HS-27A (cell line): ENCODE measurements at places on chromosomes 5 and 9.

- DNase-seq = no peak
Measured at GRCh38 chr9:4936277-4936676, 48.8 kb upstream of the JAK2 start.

- no peak for DNase-seq
Measured at GRCh38 chr9:97980918-97981845, 2.0 kb upstream of the ANP32B start.

DNA sequence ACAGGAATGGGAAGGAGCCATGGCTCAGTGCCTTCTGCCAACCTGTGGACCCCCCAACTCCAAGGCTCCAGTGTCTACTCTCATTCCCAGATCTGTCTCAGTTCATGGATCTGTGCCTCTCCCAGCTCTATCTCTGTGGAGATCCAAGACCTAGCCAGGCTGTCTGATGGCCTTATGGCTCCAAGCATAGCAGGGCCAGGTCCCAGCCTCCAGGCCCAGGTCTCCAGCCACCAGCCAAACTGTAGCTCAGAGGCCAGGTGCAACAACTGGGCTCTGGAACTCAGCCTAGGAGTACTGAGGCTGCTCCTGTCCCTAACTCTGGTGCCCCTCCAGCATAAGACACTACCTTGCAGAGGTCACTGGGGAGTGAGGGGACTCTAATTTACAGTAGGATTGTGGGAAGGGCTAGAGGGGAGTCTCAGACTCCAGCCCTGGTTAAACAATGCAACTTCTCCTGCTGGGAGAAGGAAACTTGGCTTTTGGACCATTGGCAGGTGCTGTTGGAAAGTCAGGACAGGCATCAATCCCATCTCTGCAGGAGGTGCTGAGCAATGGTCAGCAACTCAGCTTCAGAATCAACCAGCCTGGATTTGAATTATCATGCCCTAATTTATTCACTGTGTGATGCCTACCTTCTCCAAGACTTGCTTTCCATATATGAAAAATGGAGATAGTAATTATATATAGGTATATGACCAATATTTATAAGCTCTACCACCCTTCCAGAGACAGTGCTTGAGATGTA, 63.0 kb downstream of the PCDH1 start:
- DNase-seq = no peak

DNA sequence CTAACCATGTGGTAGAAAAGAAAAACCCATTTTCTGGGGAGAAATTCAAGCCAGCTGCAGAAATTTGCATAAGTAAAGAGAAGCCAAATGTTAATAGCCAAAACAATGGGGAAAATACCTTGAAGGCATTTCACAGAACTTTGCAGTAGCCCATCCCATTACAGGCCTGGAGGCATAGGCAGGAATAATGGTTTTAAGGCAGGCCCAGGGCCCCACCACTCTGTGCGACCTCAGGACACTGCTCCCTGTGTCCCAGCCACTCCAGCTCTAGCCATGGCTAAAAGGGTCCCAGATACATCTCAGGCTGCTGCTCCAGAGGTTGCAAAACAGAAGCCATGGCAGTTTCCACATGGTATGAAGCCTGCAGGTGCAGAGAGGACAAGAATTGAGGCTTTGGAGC, 253.3 kb downstream of the CTNND2 start:
- DNase-seq = no peak

DNA sequence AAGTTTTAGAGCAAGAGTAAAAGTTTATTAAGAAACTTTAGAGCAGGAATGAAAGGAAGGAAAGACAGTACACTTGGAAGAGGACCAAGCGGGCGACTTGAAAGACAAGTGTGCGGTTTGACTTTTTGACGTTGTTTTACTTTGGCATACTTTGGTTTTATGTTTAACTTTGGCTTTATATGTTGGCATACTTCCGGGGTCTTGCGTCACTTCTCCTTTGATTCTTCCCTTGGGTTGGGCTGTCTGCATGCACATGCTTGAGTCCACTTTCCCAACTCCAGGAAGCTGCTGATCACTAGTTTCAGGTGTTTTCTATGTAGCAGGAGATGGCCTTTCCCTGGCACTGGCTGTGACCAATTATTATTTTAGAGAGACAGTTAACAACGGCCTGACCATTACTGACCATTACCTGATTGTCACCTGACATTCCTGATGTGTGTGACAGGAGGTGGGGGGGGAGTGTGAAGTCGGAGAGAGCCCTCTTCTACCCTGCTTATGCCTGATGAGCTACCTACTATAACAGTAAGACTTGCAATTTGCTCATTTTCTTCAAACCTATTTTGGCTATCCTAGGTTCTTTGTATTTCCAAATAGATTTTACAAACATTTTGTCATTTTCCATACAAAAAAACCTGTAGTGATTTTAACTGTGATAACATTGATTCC, 45.5 kb downstream of the TNFSF8 start:
- no peak for DNase-seq

DNA sequence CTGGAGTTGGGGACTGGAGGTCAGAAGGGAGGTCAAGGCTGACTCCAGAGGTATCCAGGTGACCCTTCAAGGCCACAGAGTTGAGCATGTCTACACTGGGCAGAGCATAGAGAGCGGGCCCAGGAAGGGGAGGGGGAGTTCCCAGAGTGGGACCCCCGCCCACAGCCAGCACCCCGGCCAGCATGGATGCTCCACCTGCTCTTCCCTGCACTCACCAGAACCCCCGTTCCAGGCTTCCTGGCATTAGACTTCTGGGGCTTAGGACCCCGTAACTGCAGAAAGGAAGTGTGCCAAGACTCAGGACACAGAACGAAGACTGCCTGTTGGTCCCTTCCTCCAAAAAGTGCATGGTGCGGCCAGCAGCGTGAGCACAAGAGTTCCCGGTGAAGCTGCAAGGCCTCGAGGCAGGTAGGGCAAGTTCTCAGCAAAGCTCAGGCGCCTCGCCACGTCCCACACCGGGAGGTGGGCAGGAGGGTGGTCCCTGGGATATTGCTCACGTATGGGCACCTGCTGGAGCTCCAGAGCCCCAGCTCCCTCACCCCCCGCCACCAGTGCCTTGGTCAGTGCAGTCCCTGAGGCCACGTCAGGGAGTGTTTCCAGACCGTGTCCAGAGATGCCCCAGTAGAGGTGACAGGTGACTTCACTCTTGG, 13.8 kb downstream of the ABO start:
- DNase-seq = no peak

DNA sequence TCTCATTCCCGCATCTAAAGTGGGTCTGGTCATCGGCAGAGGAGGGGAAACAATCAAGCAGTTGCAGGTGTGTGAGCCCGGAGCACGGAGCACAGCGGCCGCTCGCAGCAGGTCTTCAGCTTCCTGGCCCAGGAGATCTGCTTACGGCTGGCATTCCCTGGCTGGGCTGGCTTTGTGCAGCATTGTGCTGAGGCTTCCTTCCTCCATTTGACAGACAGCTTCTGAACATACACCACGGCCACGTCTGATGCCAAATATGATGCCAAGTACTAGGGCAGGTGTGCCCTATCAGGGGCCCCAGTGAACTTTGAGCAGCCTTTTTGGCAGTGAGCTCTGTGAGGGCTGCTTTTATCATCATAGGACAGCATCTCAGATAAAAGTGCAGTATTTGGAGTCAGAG, 37.1 kb downstream of the FUBP3 start:
- DNase-seq = no peak

- no peak for DNase-seq
Measured at GRCh38 chr5:151026679-151027078, 6.3 kb downstream of the GPX3 start.

DNA sequence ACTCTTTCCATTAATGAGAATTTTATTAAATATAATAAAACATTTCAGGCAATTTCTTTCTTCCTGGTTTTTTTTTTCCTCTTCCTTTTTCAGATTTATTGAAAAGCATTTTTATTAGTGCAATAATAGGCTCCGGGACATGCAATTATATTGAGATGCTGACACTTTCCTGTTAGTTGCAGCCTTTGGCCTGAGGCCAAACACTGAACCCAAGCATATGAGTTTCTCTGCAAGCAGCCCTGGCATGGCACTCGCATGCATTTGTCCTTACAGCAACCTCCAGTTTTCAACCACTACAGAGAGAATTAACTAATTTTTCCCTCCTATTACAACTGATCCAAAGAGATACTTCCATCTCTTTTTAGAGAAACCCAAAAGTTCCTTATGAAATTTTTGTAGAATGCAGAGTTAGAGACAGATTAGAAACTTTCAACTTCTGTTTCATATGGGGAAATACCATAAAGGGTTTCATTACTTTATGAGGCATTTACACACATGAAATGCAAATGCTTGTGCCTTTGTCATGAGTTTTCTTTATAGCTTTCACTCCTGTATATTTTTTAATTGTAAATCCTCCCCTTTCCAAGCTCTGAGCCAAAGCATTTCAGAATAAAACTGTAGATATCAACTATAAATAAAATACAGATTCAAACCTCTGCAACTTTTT, 183.0 kb downstream of the CETN3 start:
- no peak for DNase-seq

DNA sequence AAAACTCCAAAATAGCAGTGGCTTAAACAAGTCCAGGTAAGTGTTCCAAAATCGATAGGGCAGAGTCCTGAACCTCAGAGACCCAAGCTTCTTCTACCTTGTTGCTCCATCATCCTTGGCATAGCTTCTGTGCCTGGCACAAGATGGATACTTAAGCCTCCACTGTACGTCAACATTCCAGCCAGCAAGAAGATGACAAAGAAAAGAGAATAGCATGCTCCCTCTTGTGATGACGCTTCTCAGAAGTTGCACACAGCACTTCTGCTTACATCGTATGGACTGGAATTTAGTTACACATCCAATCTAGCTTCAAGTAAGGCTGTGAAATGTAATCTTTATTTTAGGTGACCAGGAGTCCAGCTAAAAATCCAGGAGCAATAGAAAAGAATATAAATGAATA, 227.4 kb downstream of the ESM1 start:
- no peak for DNase-seq

GRCh38 chr5:61603211-61603908, 271.3 kb downstream of the ZSWIM6 start:
- no peak for DNase-seq

GRCh38 chr9:114291064-114291474, 31.8 kb upstream of the ORM1 start:
- peak; percentile 24 for DNase-seq

GRCh38 chr9:136045595-136046553, 49.2 kb downstream of the NACC2 start:
- no peak for DNase-seq

GRCh38 chr9:72882117-72882775, 70.6 kb downstream of the ALDH1A1 start:
- no peak for DNase-seq

GRCh38 chr9:123397975-123398374, 42.0 kb downstream of the CRB2 start:
- no peak for DNase-seq

- no peak for DNase-seq
Measured at GRCh38 chr9:71716138-71716909, 52.0 kb downstream of the CEMIP2 start.
